ENCODE measurements at places on chromosomes 11 and 22.
A peak's percentile ranks its signal among the peaks of the same experiment; 100 is the strongest.

DNA sequence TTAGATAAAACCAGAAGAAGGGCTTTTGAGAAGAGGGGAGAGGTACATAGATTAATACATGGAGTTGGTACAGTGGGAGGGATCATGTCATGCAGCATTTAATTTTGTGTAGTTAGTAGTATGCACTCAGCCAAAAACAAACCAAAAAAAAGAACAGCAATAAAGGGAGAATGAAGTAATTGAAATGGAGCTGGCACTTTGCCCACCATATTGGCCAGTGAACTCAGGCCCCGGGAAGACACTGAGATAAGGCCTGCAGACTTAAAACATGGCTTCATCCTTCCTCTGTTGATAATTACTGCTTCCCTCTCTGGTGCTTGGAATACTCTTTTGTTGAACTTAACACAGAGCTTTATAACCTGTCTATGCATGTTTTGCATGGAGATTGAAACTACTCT, 3.1 kb downstream of the PANX1 start:
- DNase-seq: no peak

GRCh38 chr11:118623269-118623655, 15.8 kb downstream of the PHLDB1 start:
- no peak for DNase-seq

DNA sequence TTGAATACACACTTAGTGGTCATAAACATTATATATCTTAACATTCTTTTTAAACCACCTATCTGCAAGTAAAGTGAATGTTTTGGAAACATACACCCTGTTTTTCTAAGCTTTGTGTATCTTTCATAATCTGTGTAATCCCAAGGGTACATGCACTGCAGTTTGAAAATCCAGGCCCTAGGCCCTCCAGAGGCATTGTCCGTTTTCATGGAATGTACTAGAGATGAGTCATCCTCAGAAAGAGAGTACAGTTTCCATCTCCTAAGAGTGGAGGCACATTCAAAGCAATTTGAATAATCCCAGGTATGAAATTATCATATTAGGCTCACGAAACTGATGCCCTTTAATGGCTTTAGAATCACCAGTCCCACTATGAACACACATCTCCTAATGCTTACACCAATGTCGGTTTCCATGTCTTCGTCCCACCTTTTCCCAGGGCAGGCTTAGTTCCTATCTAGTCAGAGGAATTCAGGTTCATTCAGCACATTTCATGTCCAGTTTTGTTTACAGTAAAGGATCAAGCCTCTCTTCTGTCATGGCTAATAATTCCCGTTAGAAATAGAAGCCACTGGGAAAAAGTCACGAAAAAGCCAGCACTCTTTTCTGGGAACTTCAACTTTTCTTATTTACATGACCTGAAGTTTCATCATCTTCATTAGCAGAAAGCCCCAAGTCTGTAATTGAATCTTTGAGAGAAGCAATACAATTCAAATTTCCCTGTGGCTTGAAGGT, 39.5 kb upstream of the CD44 start:
- DNase-seq: no peak

DNA sequence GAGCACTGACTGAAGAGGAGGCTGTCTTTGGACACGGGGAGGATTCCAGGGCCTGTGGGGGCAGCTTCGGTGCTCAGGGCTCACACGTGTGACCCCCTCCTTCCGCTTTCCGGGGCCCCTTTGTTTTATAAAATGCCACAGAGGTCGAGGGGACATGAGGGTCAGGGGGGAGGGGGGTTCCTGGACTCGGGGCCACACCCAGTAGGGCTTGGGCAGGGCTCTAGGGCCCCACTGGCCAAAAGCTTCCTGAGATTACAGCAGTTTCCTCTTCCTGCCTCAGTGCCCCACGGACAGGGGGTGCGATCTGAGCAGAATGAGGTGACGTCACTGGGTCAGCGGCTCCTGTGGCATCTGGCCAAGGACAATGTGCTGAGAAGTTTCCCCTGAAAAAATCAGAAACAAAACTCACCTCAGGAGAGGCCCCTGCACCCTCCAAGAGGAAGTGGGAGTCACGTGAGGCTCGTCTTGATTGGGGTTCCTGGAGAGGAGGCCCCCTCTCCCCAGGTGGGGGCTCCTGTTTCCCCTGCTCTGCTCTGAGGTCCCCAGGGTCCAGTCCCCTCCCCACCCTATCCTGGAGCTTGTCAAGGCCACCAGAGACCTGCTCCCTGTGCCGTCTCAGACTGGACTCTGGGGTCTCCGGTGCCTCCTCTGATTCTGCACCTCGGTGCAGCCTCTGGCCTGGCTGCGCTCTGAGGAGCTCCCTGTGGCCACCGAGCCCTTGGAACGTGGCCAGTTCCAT, 6.4 kb upstream of the IFITM3 start:
- no peak for DNase-seq

DNA sequence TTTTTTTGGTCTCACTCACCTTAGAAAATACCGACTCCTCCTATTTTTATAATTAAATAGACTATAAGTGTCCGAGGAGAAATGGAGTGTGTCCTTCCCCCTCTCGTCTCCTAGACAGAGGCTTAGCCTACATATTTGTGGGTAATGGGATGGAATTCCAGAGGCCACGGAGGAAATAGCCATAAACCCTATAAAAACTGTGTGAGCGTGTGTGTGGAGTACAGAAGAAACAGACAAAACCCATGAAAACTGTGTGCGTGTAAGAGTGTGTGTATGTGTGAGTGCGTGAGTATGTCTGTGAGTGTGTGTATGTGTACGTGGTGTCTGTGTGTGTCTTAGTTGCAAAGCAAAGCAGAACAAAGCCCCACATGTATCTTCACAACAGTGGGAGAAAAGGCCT, 883.5 kb downstream of the OPCML start:
- DNase-seq: peak; percentile 31

DNA sequence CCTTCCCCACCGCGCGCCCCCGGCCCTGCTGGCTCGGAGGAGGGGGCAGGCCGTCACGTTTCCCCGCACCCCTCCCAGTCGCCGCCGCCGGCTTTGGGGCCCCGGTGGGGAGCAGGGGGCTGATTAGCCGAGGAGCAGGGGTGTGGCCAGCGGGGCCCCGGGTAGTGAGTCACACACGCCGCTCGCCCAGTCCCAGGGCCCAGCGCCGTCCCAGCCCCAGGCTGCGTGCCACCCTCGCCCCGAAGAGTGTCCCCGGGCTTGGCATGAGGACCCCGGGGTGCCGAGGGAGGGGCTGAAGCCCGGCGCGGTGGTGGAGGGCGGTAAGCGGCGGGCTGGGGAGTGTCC, 34.4 kb downstream of the PRDM11 start:
- DNase-seq: no peak

DNA sequence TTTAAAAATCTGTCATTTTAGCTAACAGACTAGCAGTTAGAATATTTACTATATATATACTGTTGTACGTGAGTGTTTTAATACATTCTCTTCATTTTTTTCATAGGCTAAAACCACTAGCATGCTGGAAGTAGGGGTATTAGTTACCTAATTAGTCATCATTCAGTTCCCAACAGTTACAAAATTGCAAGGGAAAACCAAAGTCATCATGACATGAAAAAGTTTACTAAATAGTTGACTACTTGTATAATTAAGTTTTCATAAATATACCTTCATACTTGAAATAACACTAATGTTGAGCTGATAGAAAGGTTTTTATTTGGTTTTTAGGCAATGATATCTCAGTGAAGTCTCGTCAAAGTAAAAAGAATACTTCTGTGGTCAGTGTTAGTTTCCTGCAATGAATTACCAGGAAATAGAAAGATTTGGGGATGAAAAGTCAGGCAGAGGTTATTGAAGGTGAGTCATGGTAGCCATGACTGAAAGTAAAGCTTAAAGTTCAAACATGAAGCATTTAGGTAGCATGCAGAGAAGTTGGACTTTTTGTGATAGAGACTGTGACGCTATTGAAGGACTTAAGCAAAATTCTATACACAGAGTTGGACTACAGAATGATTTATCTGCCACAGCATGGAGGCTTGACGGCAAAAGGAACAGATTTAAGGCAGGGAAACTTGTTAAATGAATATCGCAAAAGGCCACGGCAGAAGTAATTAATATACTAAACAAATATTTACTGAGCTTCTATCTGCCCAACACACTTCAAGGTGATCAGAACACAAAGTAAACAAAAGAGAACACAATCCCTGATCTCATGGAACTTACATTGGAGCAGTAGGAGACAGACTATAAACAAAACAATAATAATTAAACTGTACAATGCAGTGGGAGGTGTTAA, 828.1 kb upstream of the FAT3 start:
- DNase-seq: no peak

Measured in AG04449 (cell line).